ENCODE measurements at places on chromosomes 3 and 15.

- no peak for DNase-seq
These were observed 24.1 kb downstream of the PLCL2 start for GRCh38 chr3:16908896-16909295.

- DNase-seq: no peak
These were observed 38.0 kb upstream of the CBLB start for GRCh38 chr3:105906836-105907235.

GRCh38 chr3:45043728-45044299, 17.7 kb downstream of the CLEC3B start:
- no peak for DNase-seq

- no peak for DNase-seq
These were observed 489 bp upstream of the GALNT15 start for GRCh38 chr3:16174026-16174355.

GRCh38 chr15:90680371-90680935, 36.7 kb upstream of the BLM start:
- DNase-seq: no peak

DNA sequence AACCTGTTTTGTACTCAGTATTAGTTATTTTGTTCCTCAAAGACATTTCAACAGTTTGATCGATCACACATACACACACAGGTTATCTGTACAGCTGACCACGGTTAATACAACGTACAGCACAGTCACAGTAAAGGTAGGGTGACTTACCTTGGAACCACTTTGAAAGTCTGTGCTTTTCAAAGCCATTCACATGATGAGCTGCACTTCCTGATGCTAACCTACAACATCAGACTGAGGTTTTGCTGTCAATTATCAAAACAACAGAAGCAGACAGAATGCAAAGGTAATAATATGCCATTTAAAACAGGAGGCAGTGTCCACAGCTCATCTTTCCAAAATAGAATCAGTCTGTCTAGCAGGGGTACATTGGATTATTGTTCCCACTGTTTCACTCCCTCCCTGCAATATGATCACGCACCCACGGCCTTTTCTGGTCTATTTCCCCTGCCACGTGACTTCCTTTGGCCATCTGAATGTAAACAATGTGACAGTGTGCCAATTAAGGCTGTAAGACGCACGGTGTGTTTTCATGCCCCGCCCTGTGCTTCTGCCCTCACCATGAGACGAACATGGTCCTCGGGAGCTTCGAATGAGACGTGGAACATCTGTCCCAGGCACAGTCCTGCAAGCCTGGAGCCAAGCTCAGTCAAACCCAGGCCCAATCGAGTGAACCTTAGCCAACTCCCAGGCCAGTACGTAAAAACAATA, 102.4 kb downstream of the FMN1 start:
- DNase-seq: no peak

GRCh38 chr3:175692256-175692655, 833.1 kb downstream of the NAALADL2 start:
- no peak for DNase-seq

- DNase-seq: no peak
These were observed 488.0 kb upstream of the ZNF385D start for GRCh38 chr3:22239011-22239410.

GRCh38 chr3:145939431-145939830, 221.6 kb downstream of the PLOD2 start:
- no peak for DNase-seq

DNA sequence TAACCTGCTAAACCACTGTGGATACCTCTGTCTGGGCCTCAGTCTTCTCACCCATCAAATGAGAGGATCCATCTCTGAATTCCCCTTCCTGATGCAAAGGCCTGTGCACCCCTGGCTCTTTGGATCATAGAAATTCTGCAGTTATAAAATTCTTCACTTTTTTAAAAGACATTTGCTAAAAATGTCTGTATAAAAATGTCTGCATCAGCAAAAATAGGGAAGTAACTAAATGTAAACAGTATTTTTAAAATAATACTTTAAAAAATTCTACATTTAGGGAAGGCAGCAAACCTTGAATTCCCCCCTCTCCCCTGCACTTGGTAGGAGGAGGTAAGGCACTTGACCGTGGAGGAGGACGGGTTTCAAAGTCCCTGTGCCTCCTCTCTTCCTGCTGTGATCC, 25.6 kb upstream of the TRIM59 start:
- no peak for DNase-seq

DNA sequence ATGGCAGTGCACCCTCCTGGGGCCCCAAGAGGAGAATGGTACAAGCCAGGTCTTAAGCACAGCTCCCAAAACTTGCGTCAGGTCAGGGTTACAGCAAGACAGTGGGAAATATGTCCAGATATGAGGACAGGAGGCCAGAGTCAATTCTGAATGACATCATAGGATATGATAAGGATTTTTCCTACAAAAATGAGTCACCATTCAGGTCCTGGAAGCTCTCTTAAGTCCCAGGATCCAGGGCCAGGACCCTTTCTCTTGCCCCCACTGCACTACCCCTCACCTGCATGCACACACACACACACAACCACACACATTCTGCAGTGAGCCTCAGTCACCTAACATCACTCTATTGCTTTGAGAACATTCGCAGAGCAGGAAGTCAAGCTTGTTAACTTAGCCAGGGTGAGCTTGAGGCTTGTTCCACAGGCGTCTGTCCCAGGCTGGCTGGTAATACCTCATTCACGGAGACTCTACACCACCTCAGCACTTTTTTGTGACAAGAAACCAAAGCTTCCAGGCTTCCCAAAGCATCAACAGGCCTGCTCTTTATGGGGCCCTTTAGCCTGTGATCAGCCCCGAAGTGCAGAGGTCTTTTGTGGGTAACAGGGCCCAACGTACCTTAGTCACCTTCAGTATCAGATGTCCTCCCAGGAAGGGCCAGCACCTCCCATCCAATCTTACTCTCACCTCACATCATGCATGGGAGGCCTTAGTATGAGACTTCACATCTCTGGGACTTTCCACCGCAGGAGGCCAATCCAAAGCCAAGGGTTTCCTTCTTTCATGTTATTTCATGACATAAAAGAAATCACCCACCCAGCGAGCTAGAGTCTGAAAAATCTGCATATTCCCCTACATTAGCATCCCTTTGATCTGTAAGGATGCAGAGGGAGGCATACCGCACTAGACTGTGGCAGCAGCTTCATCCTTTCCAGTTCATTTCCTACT, 74.0 kb upstream of the LIPC start:
- no peak for DNase-seq

GRCh38 chr3:78906930-78907329, 860.9 kb downstream of the ROBO1 start:
- DNase-seq: no peak

GRCh38 chr15:67915461-67916374, 75.9 kb upstream of the RNU6-1 start:
- DNase-seq: no peak

GRCh38 chr3:18765662-18766061, 340.5 kb upstream of the SATB1 start:
- no peak for DNase-seq

- no peak for DNase-seq
These were observed 13.2 kb upstream of the SLC2A2 start for GRCh38 chr3:171039674-171040073.

GRCh38 chr3:77328690-77329089, 288.8 kb downstream of the ROBO2 start:
- no peak for DNase-seq

GRCh38 chr3:161598639-161599038, 102.0 kb downstream of the OTOL1 start:
- DNase-seq: no peak

GRCh38 chr3:43505351-43505750, 116.5 kb downstream of the ANO10 start:
- DNase-seq: no peak

DNA sequence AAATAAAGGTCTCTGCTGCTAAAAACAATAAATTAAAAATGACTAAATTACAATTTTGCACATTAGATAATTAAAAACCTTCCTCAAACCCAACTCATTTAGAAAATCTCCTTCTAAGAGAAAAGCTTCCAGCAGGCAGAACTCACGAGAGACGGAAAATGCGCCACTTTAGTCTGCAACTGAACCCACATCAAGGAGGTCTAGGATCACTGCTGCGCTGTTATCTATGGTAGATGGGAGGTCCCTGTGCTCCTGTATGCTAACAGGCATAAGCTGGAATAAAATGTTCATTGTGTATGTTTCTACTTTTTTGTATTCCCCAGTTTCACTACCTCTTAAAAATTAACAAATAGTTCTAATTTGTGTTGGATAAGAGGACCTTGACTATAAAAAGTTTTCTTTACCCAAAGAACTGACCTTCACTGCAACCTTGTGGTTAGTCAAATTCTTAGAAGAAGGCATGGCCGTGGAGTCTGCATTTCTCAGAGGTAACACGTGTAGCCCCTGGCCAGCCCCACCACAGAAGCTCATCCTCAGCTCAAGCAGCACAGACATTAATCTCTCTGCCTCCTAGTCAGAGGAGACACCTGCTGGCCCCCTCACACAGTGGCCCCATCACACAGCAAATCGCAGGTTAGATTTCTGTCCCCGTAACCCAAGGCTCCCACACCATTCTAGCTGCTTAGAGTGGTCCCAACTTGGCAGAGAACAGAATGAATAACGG, 22.3 kb downstream of the STIMATE start:
- DNase-seq: no peak

GRCh38 chr15:59741274-59741906, 52.3 kb upstream of the BNIP2 start:
- DNase-seq: no peak

DNA sequence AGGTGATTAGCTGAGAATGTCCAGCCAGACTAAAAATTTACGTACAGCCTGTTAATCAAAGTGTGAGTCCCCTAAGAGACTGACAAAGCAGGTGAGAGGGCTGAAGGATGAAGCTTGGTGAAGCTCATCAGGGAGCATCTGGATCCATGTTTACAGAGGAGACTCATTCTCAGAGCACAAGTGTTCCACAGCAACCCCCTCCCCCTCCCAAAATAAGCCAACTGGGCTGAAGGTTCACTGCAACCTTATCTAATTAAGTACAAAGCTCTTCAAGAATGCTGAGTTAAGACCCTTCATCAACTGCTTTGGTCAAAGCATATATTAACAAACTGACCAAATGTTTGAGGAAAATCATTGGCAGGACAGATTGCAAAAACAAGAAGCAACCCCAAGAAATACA, 262.6 kb upstream of the ZNF385D start:
- no peak for DNase-seq

- no peak for DNase-seq
These were observed 80.1 kb downstream of the SLC6A1 start for GRCh38 chr3:11072631-11073030.

DNA sequence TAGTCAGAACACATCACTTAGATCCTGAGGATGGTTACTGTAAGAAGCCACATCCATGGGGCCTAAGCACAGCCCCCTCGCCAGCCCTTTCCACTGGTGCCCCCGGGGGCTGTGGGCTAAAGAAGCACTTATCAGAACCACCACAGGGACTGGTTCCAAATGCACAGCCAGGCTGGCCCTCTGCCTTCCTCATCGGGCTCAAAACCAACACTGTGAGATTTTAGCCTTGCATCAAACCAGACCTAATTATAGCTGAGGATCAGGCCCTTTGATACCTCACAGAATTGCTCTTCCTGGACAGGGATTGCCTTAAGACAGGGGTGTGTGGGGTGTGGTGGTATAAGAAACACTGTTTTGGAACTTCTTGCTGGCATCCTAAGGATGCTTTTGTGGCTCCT, 23.7 kb downstream of the SRPRB start:
- DNase-seq: no peak

- DNase-seq: peak; percentile 35
These were observed 1.6 kb upstream of the MCTP2 start for GRCh38 chr15:94229591-94230369.

- DNase-seq: no peak
These were observed 49.2 kb downstream of the LDHAL6B start for GRCh38 chr15:59255680-59256336.

- DNase-seq: peak; percentile 12
These were observed 9.3 kb downstream of the VEPH1 start for GRCh38 chr3:157493627-157494550.

GRCh38 chr3:55543181-55543614, 56.1 kb upstream of the WNT5A start:
- DNase-seq: no peak

GRCh38 chr15:56040081-56041035, 46.9 kb upstream of the NEDD4 start:
- no peak for DNase-seq

GRCh38 chr3:134663721-134664456, 13.1 kb upstream of the KY start:
- DNase-seq: no peak

GRCh38 chr3:111803123-111803593, 55.9 kb upstream of the PHLDB2 start:
- DNase-seq: no peak

GRCh38 chr3:9957214-9957613, 5.0 kb upstream of the PRRT3 start:
- DNase-seq: no peak

- no peak for DNase-seq
These were observed 17.4 kb upstream of the ACAP2 start for GRCh38 chr3:195460091-195460713.

GRCh38 chr3:169907944-169908343, 3.4 kb upstream of the SAMD7 start:
- DNase-seq: no peak

DNA sequence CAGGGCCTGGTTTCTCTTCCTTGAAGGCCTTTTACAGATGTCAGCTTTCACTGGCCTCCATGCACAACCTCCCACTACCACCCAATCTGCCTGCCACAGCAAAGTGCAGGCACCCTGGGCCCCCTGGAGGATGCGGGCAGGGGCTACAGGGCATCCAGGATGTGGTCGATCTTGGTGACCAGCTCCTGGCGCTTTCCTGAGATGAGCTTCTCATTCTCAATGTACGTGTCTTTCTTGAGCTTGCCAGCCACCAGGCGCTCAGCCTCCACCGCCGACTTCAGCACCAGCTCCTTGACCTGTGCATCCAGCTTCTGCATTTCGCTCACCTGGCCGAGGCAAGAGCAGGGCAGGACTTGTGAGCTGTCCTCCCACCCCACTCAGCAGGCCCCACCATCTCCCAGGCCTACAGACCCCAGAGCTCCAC, 30.3 kb downstream of the RPN1 start:
- DNase-seq: no peak

- DNase-seq: no peak
These were observed 17.0 kb upstream of the HES1 start for GRCh38 chr3:194118920-194119319.

DNA sequence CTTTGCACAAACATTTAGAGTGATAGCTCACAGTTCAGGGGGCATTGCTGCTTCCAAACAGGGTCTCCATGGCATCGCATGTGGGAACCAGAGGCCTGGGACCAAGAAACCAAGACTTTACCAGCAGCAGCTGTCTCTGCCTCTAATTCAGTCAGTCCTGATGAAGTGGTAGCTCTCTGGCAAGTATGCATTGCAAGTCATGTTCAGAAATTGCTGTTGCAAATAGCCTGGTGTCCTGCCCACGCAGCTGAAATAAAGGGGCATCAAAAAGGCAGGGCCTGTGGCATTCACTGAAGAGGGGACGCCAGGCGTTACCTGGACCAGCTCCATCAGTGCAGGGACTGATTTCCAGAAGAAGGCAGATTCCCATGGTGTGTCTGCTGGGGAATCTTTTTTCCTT, 121.3 kb downstream of the CD47 start:
- no peak for DNase-seq

- DNase-seq: no peak
These were observed 207.5 kb upstream of the LINGO1 start for GRCh38 chr15:77839970-77840905.

- DNase-seq: no peak
These were observed 1.1 kb downstream of the CMTM8 start for GRCh38 chr3:32239307-32240158.

GRCh38 chr3:71430941-71431552, 152.5 kb downstream of the FOXP1 start:
- DNase-seq: no peak

GRCh38 chr3:126367316-126367805, 10.2 kb upstream of the KLF15 start:
- no peak for DNase-seq

- peak; percentile 48 for DNase-seq
These were observed 90.7 kb downstream of the FNDC3B start for GRCh38 chr3:172129850-172130716.
